Mammary epithelial cell (primary cell): ENCODE measurements at places on chromosomes 12 and 14. TPM values are rescaled to one million over a fixed set of nuclear protein-coding genes. Genes with fewer than 3 reads are reported as not detected.

DNA sequence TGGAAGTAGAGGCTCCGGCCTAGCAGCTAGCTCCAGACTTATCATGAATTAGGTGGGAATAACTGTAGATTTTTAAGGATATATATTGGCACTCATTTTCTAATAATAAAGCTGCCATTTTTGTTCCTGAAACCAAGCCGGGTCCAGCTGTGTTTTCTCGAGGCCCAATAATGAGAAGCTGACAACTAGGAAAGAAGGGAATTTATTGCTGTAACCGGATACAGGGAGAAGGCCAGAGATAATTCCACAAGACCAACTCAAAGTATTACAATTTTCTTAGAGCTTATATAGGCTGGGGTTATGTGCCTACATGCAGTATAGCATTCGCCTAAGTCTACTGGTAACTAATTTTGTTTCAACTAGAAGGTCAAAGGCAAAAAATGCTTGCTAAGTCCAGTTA, 122.3 kb upstream of the FBXO33 start:
- DNase-seq: no peak

- DNase-seq: no peak
Measured at GRCh38 chr14:91103116-91103515, 10.8 kb upstream of the DGLUCY start.

DNA sequence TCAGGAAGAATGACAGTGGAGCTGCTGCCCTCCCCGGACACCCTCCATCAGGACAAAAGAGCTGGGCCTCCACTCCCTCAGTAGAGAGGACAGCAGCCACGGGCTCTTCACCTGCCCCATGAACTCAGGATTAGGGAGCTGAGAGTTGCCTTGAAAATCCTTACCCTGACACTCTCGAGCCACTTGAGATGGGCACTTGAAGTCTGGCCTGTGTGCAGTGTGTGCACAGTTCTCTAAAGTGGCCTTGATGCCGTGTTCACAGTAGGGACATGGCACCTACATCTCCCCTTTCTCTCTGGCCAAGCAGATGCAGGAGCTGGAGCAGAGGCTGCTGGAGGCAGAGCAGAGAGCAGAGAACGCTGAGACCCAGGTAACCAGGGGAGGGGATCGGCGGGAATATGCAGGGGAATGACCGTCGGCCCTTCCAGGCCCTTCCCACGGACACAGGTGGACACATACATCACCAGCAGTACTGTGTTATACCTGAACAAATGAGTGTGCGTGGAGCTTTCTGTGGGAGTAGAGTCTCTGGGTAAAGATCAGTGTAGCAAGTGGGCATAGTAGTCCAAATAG, 22.5 kb downstream of the PLEKHH1 start:
- no peak for DNase-seq

GRCh38 chr12:123063535-123063934, 83.1 kb downstream of the ARL6IP4 start:
- DNase-seq: no peak

DNA sequence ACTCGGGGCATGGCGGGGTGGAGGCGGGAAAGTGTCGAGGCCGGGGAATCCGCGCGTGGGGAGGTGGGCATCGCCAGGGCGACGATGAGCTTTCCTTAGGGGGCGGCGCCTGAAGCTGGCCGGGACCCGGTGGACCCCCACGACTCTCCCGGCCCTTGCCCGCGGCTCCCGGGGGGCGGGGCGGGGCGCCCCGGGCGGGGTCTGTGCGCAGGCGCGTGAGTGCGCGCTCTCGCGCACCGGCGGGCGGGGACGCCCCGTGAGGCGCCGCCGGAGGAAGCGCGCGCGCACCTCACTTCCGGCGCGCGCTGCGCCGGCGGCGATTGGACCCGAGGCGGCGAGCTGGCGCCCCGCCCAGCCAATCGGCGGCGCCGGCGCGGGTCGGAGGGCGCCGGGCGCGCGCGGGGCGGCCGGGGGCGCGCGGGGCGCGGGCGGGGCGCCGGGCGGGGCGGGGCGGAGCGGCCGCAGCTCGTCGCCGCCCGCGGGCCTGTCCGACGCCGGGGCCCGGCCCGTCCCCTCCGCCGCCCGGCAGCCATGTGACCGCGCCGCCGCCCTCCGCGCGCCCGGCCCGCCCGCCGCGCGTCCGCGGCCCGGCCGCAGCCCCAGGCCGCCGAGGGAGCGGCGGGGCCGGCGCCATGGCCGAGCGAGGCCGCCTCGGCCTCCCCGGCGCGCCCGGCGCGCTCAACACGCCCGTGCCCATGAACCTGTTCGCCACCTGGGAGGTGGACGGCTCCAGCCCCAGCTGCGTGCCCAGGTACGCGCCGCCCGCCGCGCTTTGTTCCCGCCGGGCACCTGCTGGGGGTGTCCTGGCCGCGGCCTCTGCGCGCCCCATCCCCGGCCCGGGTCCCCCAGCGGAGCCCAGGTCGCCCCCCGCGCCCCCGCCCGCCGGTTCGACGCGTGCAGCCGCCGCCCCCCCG, at the start of gene PACS2:
TSS of gene PACS2 (plus strand) at position 462 of the 914 bp plus-strand sequence. CDS start at position 633, 171 bp downstream.
- DNase-seq: peak; percentile 76

DNA sequence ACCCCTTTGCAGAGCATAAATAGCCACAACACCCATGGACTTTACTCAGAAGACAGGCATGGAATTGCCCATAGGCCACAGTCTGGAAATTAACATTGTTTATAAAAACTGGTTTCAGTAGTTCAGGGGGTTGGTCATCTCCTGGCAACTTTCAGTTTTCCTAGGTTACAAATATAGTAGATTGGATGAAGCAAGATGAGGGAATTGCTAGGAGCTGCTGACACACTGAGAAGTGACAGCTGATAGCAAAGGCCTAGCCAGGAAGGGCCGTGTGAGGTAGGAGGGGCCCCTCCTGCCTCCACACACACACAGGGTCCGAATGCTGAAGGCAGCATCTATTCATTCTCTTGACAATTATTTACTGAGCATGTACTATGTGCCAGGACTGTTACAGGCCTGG, 8.3 kb downstream of the GALNT16 start:
- no peak for DNase-seq

Gene PRKD1
- 6.3 TPM for total RNA-seq

Gene SDR9C7
- total RNA-seq: 0.17 TPM

Gene MMAB
- 27.5 TPM for total RNA-seq
